ENCODE measurements at places on chromosomes 11 and 22. TPM values are rescaled to one million over a fixed set of nuclear protein-coding genes. Genes with fewer than 3 reads are reported as not detected.
A peak's percentile ranks its signal among the peaks of the same experiment; 100 is the strongest.

DNA sequence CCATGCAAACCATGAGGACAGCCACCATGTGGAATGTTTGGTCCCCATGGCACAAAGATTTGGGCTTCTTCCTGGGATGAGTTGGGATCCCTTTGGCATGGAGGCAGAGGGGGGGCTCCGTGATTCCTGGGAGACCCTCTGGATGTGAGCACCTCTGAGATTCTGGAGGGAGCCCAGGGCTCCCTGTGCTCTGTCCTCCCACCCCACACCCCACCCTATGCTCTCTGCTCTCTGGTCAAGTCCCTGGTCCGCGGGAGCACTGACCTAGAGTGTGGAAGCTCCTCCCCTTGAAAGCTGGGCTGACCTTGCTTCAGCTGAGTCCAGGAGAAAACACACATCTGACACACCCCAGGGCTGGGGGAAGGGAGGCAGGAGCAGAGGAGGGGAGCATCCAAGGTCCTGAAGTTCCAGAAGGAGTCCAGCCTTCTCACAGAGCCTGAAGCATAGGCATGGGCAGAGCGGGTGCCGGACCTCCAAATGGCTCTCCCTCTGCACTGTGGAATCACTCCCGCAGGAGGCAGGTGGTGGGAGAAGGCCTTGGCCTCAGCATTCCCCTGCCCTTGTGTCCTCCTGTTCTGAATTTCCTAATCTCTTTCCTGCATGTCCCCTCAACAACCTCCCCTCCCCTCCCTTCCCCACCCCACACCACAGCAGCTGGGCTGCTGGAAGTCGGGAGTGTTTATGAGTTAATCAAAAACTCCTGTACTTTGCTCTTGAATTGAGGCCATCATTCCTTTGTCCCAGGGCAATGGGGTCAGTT, 25.7 kb upstream of the OAF start:
- peak; percentile 48 for DNase-seq

The OR51I1 gene
- not detected for polyA plus RNA-seq

The LINC01488 gene
- polyA plus RNA-seq, result not detected

- peak; percentile 65 for DNase-seq
Observed at GRCh38 chr11:110251836-110252235, 44.6 kb downstream of the RDX start.

GRCh38 chr11:10633261-10633660, 60.3 kb downstream of the IRAG1 start:
- DNase-seq, result no peak

DNA sequence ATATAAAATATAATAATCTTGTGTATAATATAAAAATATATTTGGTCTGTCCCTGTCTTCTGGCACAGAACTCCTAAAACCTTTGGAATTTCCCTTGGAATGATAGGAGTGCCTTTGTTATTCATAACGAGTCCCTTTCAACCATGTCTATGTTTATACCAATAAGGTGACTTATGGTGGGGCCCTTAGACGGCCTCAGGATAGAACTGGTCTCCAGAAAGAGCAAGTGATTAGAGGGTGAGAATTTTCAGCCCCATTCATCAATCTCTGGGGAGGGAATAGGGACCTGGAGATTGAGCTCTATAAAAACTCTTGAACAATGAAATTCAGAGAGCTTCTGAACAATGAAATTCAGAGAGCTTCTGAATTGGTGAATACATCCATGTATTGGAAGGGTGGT, 18.4 kb upstream of the PICALM start:
- no peak for DNase-seq

DNA sequence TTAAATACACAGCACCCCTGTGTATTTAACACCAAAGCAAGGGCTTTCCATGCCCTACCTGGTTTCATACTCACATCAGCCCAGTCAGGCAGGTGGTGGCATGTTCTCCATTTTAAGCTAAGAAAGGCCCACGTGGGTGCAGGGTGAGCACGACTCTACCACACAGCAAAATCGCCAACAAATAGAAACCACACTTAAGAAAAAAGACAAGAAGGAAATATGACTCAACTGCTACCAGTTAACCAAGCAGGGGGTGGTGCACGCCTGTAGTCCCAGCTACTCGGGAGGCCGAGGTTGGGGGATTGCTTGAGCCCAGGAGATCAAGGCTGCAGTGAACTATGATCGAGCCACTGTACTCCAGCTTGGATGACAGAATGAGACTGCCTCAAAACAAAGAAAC, 35.2 kb upstream of the TFIP11 start:
- DNase-seq, result peak; percentile 11

- DNase-seq, result no peak
Observed at GRCh38 chr11:107744736-107745135, 32.9 kb upstream of the SLN start.

GRCh38 chr11:105152021-105152512, 12.5 kb upstream of the CARD18 start:
- DNase-seq, result peak; percentile 79

- no peak for DNase-seq
Observed at GRCh38 chr11:69158301-69159149, 2.8 kb downstream of the SMIM38 start.

DNA sequence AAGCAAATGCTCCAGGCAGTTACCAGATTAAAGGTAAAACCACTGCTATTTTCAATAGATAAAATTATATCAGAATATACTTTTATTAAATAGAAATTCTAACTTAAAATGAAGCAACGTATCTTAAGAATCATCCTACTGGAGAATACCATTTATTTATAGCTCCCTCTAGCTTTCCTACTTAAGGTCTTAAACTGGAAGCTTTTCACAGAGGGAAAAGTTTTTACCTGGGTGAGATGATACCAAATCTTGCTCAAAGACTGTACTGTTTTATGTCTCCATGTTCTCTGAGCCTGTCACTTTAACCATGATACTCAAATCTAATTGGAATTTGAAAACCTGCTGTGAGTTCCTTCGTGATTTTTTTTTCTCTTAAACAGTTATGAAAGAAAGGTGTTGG, 291.8 kb downstream of the AASDHPPT start:
- DNase-seq, result peak; percentile 14

GRCh38 chr11:116300232-116300631, 472.6 kb downstream of the BUD13 start:
- no peak for DNase-seq

GRCh38 chr11:86695373-86695772, 23.0 kb upstream of the ME3 start:
- peak; percentile 14 for DNase-seq

The ZBED4 gene
- polyA plus RNA-seq, result 9.6 TPM

The ALX4 gene
- not detected for polyA plus RNA-seq

DNA sequence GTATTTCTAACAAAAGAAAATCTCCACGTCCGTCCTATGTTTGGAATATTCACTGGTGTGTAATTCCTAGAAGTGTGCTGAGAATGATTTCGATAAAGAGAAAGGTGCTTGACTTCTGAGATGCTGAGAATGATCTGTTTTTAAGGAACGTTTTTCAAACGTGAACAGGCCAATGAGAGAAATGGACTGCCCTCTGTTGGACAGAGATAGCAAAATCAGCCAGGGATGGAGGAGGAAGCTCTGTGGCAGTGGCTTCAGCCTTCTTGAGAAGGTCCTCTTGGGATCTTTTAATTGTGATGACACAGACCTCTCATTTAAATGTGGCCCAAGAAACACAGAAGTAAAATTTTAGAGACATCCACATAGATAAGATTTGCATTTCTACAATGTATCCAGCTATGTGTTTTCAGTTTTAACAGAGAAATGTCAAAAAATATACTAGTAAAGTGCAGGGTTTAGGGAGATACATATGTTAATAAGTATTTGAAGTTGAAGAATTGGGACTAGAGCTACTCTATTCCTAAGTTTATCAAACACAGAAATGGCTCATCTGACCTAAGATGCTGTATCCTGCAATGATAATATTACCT, 84.0 kb upstream of the RCN1 start:
- DNase-seq, result peak; percentile 51

DNA sequence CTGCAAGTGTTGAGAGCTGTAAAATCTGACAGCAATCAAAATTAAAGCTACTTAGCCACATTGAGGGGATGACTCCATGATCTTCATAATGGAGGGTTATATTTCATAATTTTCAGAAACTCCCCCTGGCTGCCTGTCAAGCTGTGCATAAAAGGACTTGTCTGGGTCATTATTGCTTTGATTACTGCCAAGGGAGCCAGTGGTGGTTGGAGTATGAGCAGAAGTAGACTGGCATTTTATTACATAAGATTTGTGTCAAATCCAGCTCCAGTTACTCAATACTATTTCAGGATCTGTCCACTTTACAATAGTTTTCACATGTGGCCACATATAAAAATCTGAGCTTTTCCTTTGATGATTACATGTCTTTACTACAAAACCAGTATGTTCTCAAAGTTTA, 108.9 kb upstream of the SLC5A12 start:
- DNase-seq, result no peak

The APLNR gene
- polyA plus RNA-seq, result not detected

The ADAMTS15 gene
- 4.7 TPM for polyA plus RNA-seq

The PATE4 gene
- not detected for polyA plus RNA-seq

DNA sequence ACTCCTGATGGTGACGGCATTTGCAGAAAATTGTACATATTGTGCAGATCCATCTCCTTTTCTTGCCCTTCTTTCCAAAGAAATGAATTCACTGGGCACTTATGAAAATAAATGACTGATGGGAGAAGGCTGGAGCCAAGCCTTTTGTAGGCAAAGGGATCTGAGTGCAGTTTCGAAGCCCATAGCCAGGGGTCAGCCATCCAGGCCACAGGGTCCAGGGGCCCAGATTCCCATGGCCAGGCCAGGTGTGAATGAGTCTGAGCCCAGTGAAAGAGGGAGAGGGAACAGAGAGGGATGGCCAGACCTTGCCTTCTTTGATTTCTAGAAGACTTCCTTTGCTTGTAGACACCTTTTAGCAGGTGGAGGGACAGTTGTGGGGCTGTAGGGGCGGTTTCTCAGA, 209.1 kb downstream of the KIRREL3 start:
- no peak for DNase-seq

DNA sequence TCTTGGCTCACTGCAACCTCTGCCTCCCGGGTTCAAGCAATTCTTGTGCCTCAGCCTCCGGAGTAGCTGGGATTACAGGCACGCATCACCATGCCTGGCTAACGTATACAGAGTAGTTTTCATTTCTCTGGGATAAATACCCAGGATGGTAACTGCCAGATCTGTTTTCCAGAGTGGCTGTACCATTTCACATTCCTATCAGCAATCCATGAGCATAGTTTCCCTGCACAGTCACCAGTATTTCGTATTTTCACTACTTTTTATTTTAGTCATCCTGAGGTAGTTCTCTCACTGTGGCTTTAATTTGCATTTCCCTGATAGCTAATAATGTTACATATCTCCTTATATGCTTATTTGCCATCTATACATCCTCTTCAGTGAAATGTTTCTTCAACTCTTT, 11.0 kb upstream of the SCARF2 start:
- no peak for DNase-seq

DNA sequence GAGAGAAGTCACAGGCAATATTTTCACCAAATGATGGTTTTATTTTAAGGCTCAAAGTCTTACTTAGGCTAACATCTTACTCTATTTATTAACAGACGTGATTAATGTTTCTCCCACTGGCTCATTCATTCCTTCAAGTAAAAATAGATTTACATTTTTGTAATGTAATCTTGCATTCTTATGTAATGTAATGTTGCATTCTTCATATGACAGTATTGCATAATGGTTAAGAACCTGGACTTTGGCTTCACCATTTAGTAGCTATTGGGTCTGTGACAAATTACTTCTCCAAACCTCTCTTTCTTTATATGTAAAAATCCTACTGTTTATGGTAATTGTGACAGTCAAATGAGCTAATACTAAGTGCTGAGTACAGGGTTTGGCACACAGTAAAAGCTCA, 3.3 kb upstream of the DIXDC1 start:
- DNase-seq, result peak; percentile 42

DNA sequence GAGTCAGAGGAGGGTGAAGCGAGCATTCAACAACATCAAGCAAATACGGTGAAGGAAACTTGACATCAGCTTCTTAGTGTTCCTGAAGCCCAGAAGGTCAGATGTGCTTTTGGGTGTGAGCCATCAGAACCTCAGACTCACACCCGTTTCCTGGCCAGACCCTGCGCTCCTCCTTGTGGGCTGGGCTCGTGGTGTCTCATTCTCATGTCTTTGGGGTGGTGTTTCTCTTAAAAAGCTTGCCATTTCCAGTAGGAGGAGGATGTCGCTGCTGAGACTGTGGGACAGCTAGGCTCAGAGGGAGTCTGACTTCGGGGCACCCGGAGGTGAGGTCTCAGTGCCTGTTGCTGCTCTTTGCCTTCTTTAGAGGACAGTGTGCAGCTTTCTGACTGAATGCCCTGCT, 24.2 kb downstream of the PPFIBP2 start:
- no peak for DNase-seq

- peak; percentile 30 for DNase-seq
Observed at GRCh38 chr22:24761888-24762675, 12.4 kb downstream of the PIWIL3 start.

DNA sequence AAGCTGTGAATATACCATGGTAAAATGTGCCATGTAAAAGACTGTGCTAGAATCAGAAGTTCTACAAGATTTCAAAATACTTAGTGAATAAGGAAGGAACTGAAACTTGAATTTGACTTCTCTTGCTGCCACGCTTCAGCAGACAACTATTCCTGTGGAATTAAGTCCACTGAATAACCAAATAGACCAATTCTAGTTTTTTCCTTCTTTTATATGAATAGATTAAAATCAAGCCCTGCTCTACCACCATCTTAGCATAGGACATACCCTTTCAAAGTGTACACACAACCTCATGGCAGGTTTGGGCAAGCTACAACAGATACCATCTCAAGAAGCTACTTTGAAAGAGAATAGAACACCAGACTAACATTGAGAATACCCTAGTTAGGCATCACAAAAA, 23.4 kb upstream of the CLNS1A start:
- DNase-seq, result no peak

The VPS51 gene
- 71.2 TPM for polyA plus RNA-seq

- DNase-seq, result no peak
Observed at GRCh38 chr11:38160433-38160832, 1562.4 kb upstream of the RAG2 start.

DNA sequence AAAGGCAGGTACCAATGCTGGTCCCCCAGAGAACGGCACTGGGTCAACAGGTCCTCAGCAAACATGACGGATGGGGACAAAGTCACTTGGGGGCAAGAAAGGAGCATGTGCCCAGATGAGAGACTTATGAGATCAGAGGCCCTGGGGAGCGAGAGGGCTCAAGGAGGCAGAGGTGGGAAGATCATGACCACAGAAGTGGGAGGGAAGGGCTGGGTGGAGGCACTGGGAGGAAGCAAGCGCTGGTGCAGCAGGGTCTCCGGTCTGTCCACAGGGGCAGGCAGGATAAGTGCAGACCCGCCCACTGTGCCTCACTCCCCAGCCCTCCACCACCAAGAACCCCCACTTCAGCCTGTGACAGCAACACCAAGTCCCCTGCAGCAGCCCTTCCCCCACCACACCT, 10.9 kb downstream of the ELFN2 start:
- DNase-seq, result no peak

- no peak for DNase-seq
Observed at GRCh38 chr11:8087185-8087584, 6.2 kb downstream of the TUB start.

The ANO9 gene
- polyA plus RNA-seq, result not detected
